ENCODE measurements at places on chromosomes 11 and 22. TPM values are rescaled to one million over a fixed set of nuclear protein-coding genes. Genes with fewer than 3 reads are reported as not detected.

OR8D4 gene
- not detected for polyA plus RNA-seq

L3MBTL2 gene
- 16.9 TPM for polyA plus RNA-seq

RPS6KB2 gene
- 52.3 TPM for polyA plus RNA-seq

ELFN2 gene
- 0.48 TPM for polyA plus RNA-seq

OR51Q1 gene
- polyA plus RNA-seq: not detected

PDE3B gene
- not detected for polyA plus RNA-seq

SEPTIN3 gene
- polyA plus RNA-seq: not detected

BTG4 gene
- polyA plus RNA-seq: 0.33 TPM

FAM111A gene
- polyA plus RNA-seq: 31.6 TPM

GP1BB gene
- polyA plus RNA-seq: 4.9 TPM

ART5 gene
- polyA plus RNA-seq: 0.23 TPM

NCF4 gene
- not detected for polyA plus RNA-seq

FAM181B gene
- not detected for polyA plus RNA-seq

Data from GM23248 (cell line).